ENCODE measurements at places on chromosomes 12 and 14.

GRCh38 chr12:5154091-5154490, 110.4 kb downstream of the KCNA5 start:
- no peak for DNase-seq

- no peak for DNase-seq
Observed at GRCh38 chr14:55756078-55756477, 176.1 kb downstream of the KTN1 start.

GRCh38 chr12:58491306-58491705, 429.0 kb downstream of the LRIG3 start:
- no peak for DNase-seq

DNA sequence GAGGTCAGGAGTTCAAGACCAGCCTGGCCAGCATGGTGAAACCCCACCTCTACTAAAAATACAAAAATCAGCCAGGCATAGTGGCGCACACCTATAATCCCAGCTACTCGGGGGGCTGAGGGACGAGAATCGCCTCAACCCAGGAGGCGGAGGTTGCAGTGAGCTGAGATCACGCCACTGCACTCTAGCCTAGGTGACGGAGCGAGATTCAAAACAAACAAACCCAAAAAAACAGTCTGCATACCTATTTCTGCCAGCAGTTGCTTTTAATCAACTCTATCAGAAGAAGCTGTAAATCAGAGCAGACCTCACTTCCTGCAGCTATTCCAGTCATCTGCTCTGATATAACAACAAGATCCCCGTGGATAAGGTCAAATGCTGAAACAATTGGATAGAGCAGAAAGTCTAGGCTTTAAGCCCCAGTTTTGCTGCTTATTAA, 50.5 kb downstream of the LIMA1 start:
- DNase-seq: no peak

- DNase-seq: no peak
Observed at GRCh38 chr12:112645586-112645985, 146.0 kb upstream of the RPH3A start.

GRCh38 chr14:88181072-88181471, 142.0 kb downstream of the KCNK10 start:
- DNase-seq: no peak

- DNase-seq: no peak
Observed at GRCh38 chr14:22865424-22866405, 5.8 kb upstream of the LRP10 start.

DNA sequence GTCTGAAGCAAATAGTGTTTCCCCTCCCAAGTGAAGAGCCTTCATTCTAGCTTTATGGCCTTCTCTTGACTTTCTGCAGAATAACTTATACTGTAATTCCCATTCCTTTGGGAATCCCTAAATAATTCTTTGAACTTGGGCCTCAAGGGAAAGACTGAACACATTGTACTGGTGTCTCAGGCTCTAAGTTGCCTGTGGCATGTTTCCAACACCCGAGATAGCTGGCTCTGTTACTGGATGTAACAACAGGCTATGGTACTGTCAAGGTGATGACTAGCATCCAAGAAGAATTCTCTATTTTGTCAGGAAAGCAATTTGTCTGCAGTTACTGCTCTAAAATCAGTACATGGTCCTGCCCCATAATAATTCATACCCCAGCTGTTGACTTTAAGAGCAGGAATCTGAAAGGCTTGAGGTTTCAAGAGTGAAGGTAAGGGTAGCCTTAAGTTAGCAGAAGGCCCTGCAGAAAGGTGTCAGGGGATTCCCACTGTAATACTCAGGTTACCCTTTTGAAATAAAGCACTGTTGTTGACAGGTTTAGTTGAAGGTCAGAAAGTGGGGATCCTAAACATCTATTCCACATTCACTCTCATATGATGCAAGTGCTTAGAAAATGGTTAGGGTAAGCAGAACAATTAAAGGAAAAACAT, 5.2 kb downstream of the GPX2 start:
- no peak for DNase-seq

DNA sequence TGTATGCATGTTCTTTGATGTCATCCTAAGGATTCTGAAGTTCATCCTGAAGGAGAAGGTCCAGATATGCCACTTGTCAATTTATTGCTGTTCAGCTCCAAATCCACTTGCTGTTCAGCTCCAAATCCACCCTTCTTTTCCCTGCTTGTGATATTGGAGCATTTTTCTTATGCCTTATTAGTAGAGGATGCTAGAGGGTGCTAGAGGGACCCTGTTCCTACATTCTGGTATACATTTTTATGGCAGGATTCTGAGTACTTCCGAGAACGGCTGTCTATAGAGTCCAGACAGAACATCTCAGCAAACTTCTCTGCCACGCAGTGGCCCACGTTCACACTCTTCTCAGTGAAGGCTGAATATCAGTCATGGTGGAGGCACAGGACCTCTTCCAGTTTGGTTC, 406.7 kb downstream of the NOVA1 start:
- no peak for DNase-seq

GRCh38 chr14:106872611-106873446, 1346.4 kb downstream of the TMEM121 start:
- peak; percentile 51 for DNase-seq

GRCh38 chr12:22821985-22822384, 197.0 kb downstream of the ETNK1 start:
- no peak for DNase-seq

GRCh38 chr12:60805364-60805763, 1209.5 kb downstream of the SLC16A7 start:
- DNase-seq: no peak

DNA sequence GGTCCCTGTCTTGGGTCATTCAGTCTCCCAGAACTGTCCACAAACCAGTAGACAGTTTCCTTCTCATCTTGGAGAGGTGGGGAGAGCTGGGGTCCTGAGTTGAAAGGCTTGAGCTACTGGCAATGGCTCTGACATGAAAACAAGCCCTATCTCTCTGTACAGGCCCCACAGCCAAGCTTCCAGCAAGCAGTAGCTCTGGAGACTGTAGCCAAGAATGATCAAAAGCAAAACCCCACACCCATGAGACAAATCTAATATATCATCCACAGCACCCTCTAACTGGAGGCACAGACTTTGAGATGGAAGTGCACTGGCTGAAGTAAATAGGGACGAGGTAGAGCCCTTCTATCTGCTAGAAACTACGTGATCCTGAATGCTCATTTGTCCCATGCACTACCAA, 40.9 kb downstream of the RERG start:
- DNase-seq: no peak

GRCh38 chr14:100448376-100448775, 125.2 kb downstream of the SLC25A47 start:
- DNase-seq: no peak

- DNase-seq: no peak
Observed at GRCh38 chr14:20278414-20278813, 27.3 kb downstream of the TTC5 start.

DNA sequence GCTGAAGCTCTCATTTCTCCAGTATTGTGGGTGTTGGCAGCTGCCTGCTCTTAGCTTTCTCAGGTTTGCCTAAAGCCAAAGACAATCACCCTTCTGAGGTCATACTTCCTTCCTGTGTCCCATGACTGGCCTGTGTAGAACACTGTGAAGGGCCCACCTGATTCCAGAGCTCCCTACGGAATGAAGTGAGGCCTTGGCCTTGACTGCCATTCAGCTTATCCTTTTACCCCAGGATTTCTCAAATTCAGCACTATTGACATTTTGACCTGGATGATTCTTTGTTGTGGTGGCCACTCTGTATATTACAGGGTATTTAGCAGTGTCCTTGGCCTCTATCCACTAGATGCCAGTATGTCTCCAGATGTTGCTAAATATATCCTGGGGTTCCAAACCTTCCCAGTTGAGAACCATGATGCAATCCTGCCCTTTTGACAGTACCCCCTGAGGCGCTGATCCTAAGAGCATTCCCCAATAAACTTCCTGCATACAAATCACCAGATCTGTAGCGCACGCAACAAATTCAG, 112.3 kb upstream of the KRR1 start:
- no peak for DNase-seq

DNA sequence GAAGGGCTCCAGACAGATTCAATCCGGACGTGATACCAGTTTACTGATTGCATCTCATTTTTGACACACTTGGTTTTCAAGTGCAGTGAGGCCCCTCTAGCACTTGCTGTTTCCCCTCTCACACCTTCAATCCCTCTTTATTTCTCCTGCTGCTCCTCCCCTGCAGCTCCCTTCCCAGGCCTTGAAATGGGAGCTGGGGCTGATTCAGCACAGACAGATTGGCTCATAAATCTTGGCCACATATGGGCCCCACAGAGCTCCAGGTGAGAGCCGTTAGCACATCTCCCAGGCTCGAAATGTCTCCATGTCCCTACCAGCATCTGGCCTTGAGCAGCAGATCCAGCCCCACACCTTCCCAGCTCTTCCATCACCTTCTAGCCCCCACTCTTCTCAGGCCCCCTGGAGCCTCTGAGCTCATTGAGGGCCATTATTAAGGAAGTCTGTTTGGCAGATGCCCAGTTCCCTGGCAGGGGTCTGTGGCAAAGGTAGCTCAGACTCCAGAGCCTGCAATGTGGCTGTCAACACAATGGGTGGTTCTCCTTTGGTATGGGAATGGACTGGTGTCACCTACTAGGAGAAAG, 220.3 kb upstream of the FKBP4 start:
- no peak for DNase-seq

- no peak for DNase-seq
Observed at GRCh38 chr14:70822530-70823185, 13.3 kb upstream of the MAP3K9 start.

DNA sequence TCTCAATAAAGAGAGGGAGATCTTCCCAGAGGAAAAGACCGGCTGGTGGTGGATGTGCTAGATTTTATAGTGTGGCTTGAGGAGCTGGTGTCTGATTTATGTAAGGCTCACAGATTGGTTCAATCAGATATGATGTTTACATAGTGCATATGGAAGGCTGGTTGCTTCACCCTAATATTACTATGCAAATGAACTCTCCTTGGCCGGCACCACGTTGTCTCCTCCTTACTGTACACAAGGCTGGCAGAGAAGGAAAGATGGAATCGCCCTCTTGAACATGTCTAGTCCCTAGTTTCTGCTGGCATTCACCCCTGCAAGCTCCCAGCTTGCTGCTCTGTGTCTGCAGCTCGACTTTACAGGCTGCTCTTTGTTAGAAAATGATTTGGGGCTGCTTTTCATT, 8.9 kb downstream of the FAM186A start:
- DNase-seq: no peak

- no peak for DNase-seq
Observed at GRCh38 chr12:77940567-77940966, 109.9 kb downstream of the NAV3 start.

DNA sequence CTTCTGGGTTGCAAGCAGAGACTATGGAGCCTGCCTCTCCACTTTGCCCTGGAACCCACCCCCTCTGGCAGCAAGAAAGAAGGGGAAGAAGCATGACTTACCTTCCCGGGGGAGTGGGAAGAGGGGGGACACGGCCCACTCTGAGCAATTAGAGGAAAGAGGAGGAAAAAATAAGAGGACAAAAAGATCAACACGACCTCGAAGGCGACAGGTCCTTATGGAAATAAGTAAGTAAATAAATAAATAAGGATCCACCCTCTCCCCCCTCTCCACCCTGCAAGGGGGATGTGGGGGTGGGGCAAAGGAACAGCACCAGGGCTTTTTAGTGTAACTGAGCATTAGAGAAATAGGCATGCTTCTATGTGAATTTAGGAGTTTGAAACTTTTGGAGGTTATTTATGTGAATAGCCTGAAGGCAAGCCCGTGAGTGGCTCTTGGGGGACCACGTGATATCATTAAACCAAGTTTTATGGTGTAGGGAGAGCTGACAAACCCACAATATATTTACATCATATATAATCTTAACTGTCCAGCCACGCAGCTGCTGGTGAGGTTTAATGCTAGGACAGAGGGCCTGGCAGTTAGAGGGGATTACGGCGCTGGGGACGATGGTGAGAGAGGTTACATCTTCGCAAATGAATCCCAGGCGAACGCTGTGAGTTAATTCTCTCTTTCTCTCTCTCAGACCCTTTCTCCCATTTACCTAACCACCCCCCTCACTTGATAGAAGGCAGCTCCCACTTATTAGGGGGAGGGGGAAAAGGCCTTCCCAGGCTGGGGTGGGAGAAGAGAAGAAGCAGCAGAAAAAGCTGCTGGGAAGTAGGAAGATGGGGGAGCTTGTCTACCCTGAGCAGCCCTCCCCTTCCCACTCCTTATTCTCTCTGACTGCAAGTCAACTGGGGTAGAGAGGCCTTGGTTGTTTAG, 4.8 kb downstream of the HOXC5 start:
- no peak for DNase-seq

- DNase-seq: peak; percentile 14
Observed at GRCh38 chr12:25151476-25151875, 43.5 kb downstream of the DNAI7 start.

- DNase-seq: no peak
Observed at GRCh38 chr12:49789992-49790391, 38.2 kb downstream of the NCKAP5L start.

DNA sequence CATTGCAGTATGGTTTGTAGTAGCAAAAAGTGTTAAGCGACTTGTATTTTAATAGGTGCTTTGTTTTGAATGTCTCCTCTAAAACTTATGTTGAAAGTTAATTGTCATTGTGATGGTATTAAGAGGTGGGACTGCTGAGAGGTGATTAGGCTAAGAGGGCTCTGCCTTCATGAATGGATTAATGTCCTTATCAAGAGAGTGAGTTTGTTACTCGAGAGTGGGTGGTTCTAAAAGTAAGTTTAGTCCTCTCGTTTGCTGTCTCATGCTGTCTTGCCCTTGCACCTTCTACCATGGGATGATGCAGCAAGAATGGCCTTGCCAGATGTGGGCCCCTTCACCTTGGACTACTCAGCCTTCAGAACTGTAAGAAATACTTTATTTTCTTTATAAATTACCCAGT, 17.4 kb downstream of the ZDHHC17 start:
- DNase-seq: no peak

GRCh38 chr14:103239751-103240150, 94.3 kb upstream of the EIF5 start:
- DNase-seq: no peak

DNA sequence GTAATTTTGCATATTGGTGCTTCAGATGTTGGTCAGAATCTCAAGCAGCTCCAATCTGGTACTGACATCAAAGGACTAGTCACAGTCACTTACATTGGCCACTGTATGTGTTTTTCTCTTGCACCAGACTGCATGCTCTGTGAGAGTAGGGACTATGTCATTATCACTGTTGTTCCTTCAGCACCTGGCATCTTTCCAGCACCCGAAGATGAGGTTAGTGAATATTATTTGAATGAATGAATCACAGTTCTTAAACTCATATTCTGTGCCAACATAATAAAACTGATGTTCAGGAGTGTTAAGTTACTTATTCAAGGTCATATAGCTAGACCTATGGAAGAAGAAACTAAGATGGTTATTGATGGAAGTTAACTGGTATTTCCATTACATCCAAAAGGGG, 204.5 kb upstream of the TBX3 start:
- DNase-seq: no peak

DNA sequence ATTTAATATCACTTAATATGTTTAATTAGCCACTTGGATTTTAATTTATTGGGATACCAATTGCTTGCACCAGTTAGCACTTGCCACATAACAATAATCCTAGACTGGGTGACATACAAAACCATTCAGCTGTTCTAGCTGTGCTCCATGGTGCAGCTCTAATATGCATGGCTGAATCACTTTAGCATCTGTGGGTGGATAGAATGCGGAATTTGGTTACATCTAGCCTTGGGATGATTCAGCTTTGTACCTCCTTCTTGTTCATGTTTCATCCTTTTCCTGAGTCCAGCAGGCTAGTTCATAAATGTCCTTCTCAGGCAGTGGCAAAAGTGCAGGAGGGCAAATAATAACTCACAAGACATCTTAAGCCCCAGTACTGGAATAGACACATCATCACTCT, 1263.0 kb downstream of the LRFN5 start:
- no peak for DNase-seq

- no peak for DNase-seq
Observed at GRCh38 chr12:131217024-131217586, 263.4 kb downstream of the ADGRD1 start.

All from GOT3 (cell line).